ENCODE measurements at places on chromosomes 5 and 9.

DNA sequence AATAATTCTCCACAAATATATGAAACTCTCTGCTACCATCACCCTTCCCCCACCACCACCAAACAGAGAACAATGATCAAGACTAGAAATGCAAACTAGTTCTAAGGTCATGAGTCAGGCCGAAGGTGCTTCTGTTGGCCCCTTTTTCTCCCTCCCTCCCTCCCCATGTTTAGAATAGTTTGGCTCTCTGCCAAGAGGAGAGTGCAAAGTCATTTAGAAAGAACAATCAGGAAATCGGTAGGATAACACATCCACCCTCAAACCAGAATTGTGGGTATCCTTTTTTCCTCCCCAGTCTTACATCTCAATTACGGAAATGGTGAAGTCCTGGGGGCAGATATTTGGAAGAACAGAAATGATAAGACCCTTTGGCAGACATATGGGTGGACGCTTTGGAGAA lies 170.1 kb downstream of the SLF1 start:
- no peak for DNase-seq

GRCh38 chr9:134344068-134344799 lies 18.0 kb downstream of the RXRA start:
- no peak for DNase-seq

GRCh38 chr9:127187231-127187956 lies 65.0 kb upstream of the ANGPTL2 start:
- peak; percentile 96 for DNase-seq

- DNase-seq = no peak
These were observed 12.1 kb downstream of the ZBTB34 start for GRCh38 chr9:126872516-126872915.

- DNase-seq = no peak
These were observed 176.4 kb downstream of the PDZD2 start for GRCh38 chr5:31815376-31815775.
